Renal cortical epithelial cell (primary cell): ENCODE measurements at places on chromosomes 3 and 15. TPM values are rescaled to one million over a fixed set of nuclear protein-coding genes. Genes with fewer than 3 reads are reported as not detected.

Gene NCK1
- total RNA-seq, result 49.1 and 58.6 TPM in 2 replicates

GRCh38 chr15:90000186-90001001 lies 730 bp upstream of the ZNF710 start:
- no peak for DNase-seq

GRCh38 chr3:114518206-114518808 lies 224.5 kb downstream of the TIGIT start:
- DNase-seq, result no peak

DNA sequence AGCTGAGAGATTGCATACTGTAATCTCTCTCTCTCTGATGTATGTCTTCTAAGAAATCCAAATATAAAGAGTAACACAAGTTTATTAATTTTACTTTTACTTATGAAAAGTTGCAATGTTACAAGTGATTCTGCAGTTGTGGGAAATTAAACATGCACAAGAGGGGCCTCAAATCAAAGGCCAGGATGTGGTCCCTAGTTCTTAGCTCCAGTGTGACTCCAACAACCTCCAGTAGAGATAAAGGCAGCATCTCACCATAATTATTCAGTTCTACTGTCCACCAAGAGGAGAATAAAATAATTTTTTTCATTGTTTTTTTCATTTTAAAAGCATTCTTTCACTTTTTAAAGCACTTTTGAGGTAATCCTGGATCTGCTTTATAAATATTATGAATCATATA lies 223.3 kb downstream of the RAP2B start:
- DNase-seq, result no peak

GRCh38 chr15:67092752-67093503 lies 27.5 kb downstream of the SMAD3 start:
- no peak for DNase-seq
